ENCODE measurements at places on chromosomes 2 and 18.
A peak's percentile ranks its signal among the peaks of the same experiment; 100 is the strongest.

DNA sequence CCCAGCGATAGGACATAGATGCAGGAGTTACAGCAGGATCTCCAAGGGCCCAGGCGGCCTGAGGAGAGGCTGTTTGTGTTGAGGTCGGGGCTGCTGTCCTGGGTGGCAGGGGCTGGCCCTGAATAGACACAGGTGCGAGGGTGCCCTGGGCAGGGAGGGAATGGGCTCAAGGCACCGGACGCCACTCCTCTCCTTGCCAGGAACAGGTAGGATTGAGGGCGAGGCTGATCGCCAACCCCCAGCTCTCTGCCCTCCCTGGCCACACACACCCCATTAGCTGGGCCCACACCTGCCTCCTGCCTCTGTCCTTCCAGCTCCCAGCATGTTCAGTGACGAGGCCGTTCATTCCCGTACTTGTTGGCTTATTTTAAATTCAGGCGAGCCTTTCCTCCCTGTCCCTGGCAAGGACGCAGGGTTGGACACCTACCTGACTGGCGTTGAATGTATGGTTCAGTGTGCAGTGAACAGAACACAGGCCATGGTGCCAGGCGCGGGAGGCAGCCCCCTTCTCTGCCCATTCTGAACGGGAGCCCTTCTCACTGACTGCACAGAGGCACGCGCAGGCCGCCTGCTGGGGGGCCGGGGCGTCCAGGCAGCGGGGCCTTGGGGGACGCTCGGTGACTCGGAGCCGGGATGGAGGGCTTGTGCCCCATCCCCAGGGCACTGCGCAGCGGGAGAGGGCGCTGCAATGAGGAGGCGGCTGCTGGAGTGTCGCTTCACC, 41.3 kb upstream of the SNED1 start:
- no peak for DNase-seq

GRCh38 chr2:133483181-133483580, 85.1 kb downstream of the NCKAP5 start:
- DNase-seq: no peak

- DNase-seq: no peak
Measured at GRCh38 chr2:133561045-133561852, 7.0 kb downstream of the NCKAP5 start.

DNA sequence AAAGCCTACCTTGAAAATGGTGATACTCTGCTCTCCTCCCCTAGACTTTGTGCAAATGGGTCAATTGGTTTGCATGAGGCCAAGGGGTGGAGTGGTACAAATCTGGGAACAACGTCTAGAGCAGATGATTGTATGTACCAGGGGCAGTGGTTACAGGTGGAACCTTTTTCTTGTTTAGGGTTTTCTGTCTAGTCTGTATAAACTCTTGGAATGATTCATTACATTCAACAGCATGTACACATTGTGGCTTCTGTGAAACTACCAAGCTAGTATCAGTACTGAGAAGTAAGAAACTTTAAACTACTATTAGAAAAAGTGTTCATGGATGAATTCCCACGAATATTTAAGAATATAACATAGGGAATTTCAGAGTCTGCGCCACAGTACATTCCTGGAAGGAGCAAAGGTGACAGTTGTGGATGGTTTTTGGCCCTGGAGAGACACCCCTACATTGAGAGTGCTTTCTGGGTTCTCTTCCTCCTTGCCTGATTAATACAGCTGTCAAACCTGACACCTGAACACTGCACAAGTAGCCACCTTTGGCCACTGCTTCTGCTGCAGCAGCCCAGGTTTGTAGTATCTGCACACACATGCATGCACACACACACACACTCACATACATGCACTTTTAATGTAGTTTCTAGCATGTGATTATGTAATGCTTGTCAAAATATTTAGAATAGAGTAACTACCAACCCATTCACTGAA, 30.0 kb downstream of the CFAP221 start:
- DNase-seq: no peak

- DNase-seq: no peak
Measured at GRCh38 chr2:236642125-236642524, 72.5 kb downstream of the ACKR3 start.

- no peak for DNase-seq
Measured at GRCh38 chr2:235129850-235130249, 178.0 kb downstream of the SH3BP4 start.

GRCh38 chr2:176639671-176640070, 370.4 kb downstream of the MTX2 start:
- DNase-seq: no peak

- DNase-seq: no peak
Measured at GRCh38 chr18:54102123-54102522, 122.3 kb downstream of the MBD2 start.

- DNase-seq: no peak
Measured at GRCh38 chr2:106789185-106789584, 96.8 kb downstream of the ST6GAL2 start.

GRCh38 chr2:188114014-188114413, 177.7 kb upstream of the GULP1 start:
- DNase-seq: no peak

GRCh38 chr2:109614715-109615636, 812 bp downstream of the SOWAHC start:
- DNase-seq: no peak

DNA sequence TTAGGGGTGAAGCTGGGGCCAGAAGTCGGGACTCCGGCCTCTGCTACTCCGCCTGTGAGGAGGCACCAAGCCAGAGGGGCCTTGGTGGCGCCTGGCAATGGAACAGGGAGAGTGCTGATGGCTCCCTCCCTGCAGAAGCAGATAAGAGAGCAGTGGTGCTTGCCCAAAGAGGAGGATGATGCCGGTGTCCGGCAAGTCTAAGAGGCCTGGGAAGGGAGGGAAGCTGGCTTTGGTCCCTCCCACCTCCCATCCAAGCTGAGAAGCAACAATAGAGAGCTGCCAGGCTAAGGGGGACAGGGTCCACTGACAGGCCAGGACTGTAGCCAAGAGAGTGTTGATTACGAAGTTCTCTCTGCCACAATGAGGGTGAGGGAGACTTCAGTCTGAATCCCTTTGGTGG, 479.5 kb downstream of the TNS1 start:
- DNase-seq: no peak

GRCh38 chr2:203718087-203718486, 11.6 kb downstream of the CD28 start:
- DNase-seq: peak; percentile 49

DNA sequence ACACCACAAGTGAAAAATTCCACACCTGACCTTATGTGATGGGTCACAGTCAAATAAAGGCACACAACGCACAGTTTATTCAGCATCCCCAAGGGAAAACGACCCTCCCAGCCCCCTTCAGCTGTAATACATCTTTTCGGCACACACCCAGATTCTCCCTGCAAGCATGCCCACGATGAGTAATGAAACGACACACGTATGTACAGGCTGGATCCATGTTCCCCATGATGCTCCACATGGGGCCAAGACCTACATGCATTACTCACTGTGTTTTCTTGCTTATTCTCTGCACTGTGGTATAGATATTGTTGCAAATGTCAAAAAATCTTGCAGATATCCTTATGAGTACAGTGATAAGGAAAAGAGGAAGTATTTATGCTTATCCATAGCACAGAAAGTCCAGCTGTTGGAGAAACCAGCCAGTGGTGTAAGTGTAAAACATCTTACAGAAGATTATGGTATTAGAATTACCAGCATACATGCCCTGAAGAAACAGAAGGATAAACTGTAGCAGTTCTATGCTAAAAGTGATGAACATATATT, 32.5 kb upstream of the SGPP2 start:
- no peak for DNase-seq

- no peak for DNase-seq
Measured at GRCh38 chr2:188811522-188811921, 162.7 kb upstream of the COL3A1 start.

- DNase-seq: no peak
Measured at GRCh38 chr2:38720613-38721241, 30.4 kb downstream of the SRSF7 start.

DNA sequence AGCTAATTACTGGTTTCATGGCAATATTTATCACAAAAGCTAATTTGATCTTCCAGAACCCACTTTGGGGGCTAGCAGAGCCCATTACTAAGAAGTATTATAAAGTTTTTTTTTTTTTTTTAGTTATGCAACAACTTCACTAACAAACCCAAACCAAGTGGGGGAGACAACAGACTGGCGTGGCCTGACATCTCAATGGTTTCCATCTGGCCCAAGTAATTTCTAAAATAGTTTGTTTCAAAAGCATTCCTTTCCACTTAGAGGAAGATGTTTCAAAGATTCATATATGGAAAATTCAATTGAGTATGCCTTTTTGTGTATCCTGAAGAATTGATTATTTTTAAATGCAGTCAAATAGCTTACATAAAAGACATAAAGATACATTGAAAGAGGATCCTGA, 367.1 kb downstream of the HRH4 start:
- no peak for DNase-seq

- no peak for DNase-seq
Measured at GRCh38 chr2:52835909-52836308, 931.7 kb upstream of the CHAC2 start.

- no peak for DNase-seq
Measured at GRCh38 chr2:241188361-241189092, at the start of gene ANO7. TSS of gene ANO7 (plus strand) at chr2:241188677. CDS start at chr2:241190064, 1,387 bp downstream.

DNA sequence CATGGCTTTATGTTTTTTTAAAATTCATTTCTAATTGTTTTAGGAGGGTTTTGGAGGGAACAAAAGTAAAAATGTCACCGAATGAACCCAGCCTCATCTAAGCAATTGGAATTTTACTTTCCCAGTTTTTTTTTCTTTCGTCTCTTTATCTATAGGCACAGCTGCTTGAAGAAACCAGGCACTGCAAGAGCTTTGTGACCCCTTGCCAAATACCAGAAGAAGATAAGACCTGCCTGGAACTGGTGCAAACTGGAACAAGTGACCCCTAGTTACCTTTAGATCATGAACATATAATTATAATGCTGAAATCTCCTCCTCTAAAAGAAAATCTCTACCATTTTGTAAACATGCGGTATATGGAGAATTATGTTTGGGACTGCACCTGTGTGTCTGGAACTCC, 100.9 kb downstream of the TSN start:
- no peak for DNase-seq

DNA sequence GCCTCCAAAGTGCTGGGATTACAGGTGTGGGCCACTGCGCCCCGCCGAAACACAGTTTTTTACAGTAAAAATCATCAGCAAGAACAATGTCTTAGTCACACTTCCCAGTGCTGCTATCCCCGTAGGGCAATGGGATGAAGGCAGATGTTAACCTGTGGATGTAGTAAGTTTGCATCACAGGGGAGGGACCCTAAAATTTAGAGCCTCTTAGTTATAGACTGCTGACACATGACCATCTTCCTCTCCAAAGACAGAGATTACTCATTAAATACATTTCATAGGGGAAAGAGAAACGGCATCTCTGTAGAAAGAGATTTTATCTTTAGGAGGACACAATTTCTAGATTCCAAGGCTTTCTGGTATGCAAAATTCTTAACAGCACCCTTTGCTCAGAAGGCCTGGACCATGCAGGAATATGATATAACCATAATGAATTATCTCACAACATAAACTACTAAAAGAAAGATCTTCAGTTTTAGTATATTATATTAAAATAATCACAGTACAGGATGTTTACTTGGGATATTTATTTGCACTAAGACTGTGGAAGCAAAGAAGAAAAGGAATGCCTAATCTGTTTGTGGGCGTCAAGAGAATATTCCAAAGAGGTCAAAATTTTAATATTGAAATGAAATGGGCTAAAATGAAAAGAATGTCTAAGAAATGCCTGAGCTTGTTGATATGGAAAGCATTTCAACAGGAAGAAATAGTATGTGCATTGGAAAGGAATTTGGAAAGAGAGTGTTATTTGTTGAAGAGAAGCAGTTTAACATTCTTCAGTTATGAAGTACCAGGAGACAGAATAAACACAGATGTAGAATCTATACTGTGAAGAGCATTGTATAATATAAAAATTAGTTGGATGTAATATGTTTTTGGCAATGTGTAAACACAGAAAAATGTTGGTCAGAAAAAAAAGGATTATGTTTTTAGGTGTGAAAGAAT, 1228.3 kb upstream of the CHAC2 start:
- DNase-seq: no peak

DNA sequence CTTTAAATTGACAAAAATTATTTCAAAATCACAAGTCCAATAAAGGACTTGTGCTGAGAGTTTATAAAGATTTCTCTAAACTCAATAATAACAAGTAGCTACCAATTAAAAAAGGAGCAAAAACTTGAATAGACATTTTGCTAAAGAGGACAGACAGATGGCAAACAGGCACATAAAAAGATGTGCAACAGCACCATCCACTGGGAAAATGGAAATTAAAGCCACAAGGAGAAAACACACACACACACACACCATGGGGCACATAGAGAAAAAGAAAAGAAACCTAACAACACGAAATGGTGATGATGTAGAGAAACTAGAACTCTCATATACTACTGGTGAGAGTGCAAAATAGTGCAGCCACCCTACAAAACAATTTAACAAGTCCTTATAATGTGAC, 12.6 kb upstream of the SLC9A4 start:
- DNase-seq: no peak

DNA sequence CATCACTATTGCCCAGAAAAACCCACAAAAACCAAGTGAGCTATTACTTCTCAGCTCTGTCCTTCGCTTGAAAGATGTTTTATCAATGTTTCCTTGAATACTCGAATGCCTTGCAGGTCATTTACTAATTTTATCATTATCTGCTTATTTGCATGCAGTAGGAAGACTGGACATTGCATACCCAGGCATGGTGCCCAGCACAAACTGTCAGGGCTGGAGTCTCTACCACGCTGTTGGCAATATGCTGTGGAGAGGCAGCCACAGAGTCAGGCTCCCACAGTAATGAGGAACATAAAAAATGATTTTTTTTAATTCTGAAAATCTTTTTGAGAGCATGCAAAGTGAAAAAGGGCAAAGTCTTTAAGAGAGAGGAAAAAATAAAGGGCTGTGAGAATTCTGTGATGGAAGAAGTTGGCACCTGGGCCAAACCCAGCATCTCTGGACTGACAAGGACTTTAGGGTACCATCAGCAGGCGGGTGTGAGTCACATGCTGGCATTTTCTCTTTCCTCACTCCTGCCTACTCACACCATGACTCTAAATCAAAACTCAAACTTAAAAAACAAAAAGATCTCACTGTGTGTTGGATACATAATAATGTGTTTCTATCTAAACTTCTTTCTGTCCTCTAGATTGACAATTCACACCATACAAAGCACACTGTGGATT, 709.8 kb upstream of the FANCL start:
- DNase-seq: no peak

DNA sequence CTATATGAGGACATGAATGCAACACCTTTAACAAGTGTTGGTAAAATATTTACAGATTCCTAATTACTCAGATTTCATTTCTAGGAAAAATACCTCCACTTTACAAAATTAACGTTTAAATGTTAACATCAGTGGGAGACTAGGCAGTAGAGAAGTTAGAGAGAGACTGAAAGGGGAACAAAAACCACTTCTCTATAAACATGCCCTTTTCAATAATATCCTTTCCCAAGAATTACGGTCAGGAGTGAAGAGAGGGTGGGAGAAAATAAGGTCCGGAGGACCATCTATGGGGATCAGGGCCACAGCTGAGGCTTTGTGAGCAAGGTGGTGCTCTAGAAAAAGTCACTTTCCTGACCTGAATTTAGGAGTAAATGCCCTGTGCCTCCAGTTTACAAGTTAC, 65.3 kb upstream of the WIPF1 start:
- no peak for DNase-seq

GRCh38 chr2:73937899-73938298, 11.2 kb downstream of the DGUOK start:
- no peak for DNase-seq

GRCh38 chr2:101793277-101793969, 95.9 kb downstream of the MAP4K4 start:
- DNase-seq: no peak

- no peak for DNase-seq
Measured at GRCh38 chr2:47568164-47568850, 165.4 kb downstream of the MSH2 start.

- no peak for DNase-seq
Measured at GRCh38 chr18:12819322-12819721, 64.7 kb downstream of the PTPN2 start.
